ENCODE measurements at places on chromosomes 1 and 21.

- DNase-seq, result no peak
These were observed 38.0 kb upstream of the COL18A1 start for GRCh38 chr21:45366931-45367401.

GRCh38 chr21:26719750-26720149, 125.5 kb downstream of the ADAMTS1 start:
- no peak for DNase-seq

GRCh38 chr1:101371259-101371658, 134.4 kb downstream of the S1PR1 start:
- DNase-seq, result no peak

DNA sequence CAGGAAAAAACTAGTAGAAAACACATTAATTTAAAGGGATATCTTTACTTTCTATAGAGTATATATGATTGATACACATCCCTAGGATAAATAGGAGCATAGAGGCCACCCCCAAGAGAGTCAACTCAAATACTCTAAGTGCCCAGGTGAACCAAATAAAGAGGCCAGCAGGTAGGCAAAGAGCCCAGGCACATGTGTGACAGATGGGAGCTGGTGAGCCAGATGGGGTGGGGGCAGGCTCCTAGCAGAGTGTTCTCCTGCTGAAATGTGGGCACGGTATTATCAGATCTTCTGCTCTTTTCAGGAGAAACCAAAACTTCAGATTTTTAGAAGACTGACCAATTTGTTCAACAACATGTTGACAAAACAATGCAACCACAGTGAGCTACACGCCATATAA, 333.4 kb upstream of the PKN2 start:
- DNase-seq, result no peak

- DNase-seq, result no peak
These were observed 30.5 kb downstream of the SLC30A1 start for GRCh38 chr1:211548321-211549091.

DNA sequence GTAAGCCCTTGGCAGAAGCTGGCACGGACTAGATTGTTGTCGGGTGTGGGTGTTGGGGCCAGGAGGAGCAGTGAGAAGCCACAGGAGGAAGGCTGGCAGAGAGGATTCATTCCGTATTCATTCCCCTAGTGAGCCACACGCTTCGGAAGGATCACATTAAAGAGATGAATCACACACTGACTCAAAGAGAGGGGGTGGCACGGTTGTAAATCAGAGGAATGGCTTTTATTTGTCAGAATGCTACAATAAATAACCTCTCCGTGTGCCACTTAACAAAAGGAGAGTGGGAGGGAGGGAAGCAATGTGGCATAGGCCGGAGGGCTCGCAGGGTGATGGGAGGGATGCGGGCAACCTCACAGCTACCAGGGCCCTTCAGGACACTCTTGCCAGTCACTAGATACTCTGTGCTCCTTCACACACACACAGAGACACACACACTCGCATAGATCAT, 135.5 kb downstream of the HIVEP3 start:
- DNase-seq, result peak; percentile 25

DNA sequence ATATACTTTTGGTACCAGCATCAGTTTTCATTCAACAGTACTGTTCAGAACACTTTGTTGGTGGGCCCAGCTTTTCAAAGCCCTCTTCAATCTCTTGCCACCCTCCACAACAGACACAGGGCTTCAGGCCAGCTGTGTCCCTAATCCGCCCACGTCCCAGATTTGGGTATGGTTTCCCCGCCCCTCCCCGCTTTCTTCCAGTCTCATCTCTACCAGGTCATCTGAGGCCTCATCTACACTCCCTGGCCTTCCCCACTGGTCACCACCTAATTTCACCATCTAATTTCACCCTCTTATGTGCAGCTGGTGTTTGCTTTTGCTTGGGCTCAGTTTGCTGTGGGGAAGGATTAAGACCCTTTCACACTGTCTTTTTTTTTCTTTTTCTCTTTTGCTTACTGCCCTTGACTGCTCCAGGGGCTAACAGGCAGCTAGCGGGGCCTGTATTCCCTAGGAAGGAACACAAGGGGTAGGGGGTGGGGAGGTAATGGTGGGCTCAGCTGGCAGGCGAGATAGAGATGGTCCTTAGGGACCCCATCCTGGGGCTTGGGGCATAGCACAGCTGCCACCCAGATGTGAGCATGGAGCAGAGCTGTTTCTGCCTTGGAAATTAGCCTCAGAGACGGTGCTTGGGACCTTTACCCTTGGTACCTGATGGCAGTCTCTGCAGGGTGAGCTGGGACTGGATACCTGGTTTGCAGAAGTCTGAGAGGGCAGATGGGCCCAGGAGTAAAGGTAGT, 3.8 kb upstream of the EPB41 start:
- no peak for DNase-seq

DNA sequence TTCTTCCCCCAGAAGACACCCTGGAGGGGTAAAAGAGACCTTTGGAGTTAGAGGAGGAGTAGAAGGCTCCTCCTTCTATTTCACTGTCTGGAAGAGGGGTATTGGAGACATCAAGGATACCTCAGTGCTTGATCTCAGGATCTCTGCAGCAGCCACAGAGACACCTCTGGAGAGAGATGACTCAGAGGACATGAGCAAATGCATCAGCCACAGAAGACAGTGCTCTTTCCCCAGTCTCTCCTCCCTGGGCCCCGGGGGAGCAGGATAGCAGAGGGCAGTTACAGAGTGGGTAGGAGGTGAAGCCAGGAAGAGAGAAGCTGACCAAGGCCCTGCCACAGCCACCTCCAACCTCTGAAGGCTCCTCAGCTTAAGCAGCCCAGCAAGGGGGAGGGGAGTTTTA, 15.3 kb upstream of the TEDDM1 start:
- DNase-seq, result no peak

GRCh38 chr1:7420098-7420445, 351.0 kb upstream of the VAMP3 start:
- DNase-seq, result no peak

- no peak for DNase-seq
These were observed 94.2 kb downstream of the PRKAB2 start for GRCh38 chr1:147077936-147078605.

DNA sequence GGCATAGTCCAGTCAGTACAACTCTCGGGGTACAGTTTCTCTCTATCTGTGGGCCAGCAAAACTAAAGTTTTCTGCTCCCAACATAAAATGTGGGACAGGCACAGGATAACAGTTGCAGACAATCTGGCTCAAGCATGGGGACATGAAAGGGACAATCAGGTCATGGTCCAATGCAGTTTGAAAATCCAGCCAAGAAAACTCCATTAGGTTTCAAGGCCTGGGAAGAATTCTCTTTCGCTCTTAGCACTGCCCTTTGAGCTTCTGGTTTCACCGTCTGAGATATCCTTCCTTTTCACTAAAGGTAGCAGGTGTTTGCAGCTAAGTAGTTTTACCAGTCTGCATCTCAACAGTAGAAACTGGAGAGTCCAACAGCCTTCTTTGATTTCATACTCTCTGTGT, 21.1 kb upstream of the IL22RA1 start:
- no peak for DNase-seq

DNA sequence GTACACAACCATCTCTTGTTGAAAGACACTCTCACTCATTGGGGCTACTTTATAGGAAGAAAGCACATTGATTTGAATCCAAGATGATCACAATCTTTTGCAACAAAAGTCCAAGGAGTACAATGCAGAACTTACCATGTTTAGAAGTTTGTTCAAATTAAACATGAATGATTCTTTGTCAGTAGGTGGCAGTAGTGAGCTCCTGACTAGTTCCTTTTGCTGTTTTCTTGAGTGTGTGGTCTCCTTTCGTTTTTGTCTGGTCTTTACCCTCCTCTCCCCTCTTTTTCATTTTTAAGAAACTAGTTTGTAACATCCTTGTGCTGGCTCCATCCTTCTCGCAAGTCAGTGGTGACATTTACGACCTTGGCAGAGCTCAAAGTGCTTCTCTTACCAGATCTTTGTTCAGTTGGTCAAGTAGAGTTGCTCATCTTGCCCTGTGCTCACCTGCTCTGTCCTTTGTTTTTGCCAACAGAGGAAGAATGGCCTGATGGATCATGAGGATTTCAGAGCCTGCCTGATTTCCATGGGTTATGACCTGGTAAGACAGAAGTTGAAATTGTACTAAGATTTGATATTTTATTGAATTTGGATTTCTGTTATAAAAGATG, 35.7 kb upstream of the MTR start:
- no peak for DNase-seq

DNA sequence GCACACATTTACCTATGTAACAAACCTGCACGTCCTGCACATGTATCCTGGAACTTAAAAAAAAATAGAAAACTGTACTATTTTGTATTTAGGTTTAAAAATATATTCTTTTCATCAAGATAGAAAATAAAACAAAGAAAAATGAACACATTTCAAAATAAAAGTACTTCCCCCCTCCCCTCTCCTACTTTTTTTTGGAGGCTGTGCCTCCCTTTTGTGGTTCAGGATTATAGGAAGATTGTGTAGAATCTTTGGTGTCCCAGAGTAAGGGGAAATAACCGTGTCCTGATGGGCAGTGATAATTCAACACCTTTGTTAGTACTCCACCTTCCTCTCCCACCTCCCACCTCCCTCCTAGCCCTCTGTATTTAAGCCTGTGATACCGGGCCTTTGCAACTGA, 40.1 kb downstream of the TRIM62 start:
- DNase-seq, result no peak

DNA sequence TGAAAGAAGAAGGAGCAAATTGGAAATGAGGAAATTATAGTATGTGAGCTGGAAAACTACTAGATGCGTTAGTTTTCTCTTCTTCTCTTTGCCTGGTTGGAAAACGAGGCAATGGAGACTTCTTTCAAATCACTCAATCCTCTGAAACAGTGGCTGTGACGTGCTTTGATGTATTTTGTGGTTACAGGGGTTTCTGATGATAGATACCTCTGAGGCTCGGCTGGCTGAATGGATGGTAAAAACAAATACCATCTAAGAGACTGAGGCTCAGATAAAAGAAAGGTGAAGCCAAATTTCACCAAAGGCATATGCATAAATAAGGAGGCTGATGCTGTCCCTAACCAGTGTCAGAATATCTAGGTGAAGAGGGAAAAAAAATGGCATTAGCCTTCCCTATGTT, 15.1 kb downstream of the MAB21L3 start:
- no peak for DNase-seq

DNA sequence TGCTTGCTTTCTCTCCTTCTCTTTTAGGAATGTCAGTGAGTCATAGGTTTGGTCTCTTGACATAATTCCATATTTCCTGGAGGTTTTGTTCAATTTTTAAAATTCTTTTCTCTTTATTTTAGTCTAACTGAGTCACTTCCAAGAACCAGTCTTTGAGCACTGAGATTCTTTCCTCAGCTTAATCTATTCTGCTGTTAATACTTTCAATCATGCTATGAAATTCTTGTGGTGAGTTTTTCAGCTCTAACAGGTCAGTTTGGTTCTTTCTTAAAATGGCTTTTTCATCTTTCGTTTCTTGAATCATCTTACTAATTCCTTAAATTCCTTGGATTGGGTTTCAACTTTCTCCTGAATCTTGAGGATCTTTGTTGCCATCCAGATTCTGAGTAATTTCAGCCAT, 321.0 kb downstream of the PTBP2 start:
- no peak for DNase-seq

- no peak for DNase-seq
These were observed 399.3 kb downstream of the AJAP1 start for GRCh38 chr1:5053744-5054143.

DNA sequence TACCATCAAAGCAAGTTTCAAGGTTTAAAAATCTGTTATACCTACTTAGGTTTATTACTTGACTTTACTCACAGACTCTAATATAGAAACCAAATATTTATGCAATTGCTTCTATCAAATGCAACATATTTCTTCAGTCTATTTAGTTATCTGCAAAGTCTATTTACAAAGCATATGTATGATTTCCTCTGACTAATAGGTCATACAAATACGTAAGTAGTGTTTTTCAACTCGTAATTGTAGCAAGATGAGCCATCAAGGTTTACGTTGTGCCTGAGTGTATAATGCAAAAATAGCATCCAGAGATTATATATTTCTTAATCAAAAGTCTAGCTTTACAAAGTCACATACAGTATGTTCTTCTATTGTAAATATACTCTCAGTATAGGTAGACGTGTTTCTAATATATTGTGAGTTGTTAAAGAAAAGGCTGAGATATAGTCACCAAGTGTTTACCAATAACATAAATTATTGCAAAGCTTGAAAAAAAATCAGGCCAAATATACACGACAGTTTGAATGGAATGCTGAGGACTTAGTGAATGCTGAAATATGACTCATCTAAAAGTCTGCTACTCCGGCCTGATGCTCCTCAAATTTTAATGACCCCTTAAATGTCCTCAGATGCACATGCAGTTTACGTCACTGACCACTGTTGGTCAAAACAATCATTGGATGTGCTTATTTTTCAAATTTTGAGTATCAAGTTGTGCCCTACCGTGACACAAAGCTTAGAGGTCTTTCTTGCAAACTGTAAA, 48.4 kb downstream of the ADAMTS5 start:
- DNase-seq, result no peak

- DNase-seq, result no peak
These were observed 155.0 kb downstream of the SETD4 start for GRCh38 chr21:35905096-35905962.

DNA sequence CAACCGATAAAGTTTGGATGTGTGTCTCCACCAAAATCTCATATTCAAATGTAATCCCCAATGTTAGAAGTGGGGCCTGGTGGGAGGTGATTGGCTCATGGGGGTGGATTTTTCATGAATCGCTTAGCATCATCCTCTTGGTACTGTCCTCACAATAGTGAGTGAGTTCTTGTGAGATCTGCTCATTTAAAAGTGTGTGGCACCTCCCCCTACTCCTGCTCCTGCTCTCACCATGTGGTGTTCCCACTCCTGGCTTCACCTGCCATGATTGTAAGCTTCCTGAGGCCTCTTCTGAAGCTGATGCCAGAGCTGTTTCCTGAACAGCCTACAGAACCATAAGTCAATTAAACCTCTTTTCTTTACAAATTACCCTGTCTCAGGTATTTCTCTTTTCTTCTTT, 28.2 kb upstream of the PRDX6 start:
- DNase-seq, result no peak

DNA sequence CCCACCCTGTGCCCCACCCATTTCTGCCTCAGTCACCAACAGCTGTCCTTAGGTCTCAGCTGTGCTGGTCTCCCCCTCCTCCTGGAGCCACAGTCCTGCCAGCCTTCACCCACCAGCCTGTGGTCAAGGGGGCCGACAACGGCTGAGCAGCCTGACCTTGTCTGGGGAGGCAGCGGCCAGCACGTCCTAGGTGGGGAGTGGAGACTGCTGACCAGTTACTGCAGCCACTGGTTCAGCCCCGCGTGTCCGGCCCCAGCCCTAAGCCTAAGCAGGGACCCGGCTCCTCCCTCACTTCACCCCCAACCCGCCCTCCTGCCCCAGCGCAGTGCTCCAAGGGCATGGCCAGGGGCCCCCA, 79.2 kb downstream of the MORN1 start:
- no peak for DNase-seq
